ENCODE measurements at places on chromosomes 13 and 19. TPM values are rescaled to one million over a fixed set of nuclear protein-coding genes. Genes with fewer than 3 reads are reported as not detected.

The ZIK1 gene
- total RNA-seq, result 5.5 TPM

The RFPL4A gene
- not detected for total RNA-seq

The B3GNT3 gene
- not detected for total RNA-seq

The CD22 gene
- total RNA-seq, result not detected

The BRSK1 gene
- total RNA-seq, result 2.0 TPM

The TEX29 gene
- total RNA-seq, result not detected

The PLEKHF1 gene
- 7.4 TPM for total RNA-seq

The C19orf53 gene
- 60.2 TPM for total RNA-seq

The MAP4K1 gene
- total RNA-seq, result not detected

The ZNF93 gene
- 6.5 TPM for total RNA-seq

The TBXA2R gene
- 1.2 TPM for total RNA-seq

The RPS15 gene
- 380 TPM for total RNA-seq

The CEBPA gene
- total RNA-seq, result 0.18 TPM

The SELENOV gene
- not detected for total RNA-seq

The UBE2L5 gene
- not detected for total RNA-seq

The KLK10 gene
- total RNA-seq, result under 0.01 TPM

The ZNF829 gene
- total RNA-seq, result 1.8 TPM

The NLRP5 gene
- not detected for total RNA-seq

The CERS1 gene
- 4.5 TPM for total RNA-seq

The FAM32A gene
- 121 TPM for total RNA-seq

The NKG7 gene
- not detected for total RNA-seq

The GET3 gene
- 96.2 TPM for total RNA-seq

The KLK2 gene
- total RNA-seq, result not detected

The MUC16 gene
- not detected for total RNA-seq

The LRG1 gene
- 0.36 TPM for total RNA-seq

The LCP1 gene
- under 0.01 TPM for total RNA-seq

The SHANK1 gene
- 1.0 TPM for total RNA-seq

The PCDH20 gene
- total RNA-seq, result not detected

The KLF12 gene
- total RNA-seq, result 7.7 TPM

The MCEMP1 gene
- not detected for total RNA-seq

The RGCC gene
- 34.7 TPM for total RNA-seq

The DPF1 gene
- total RNA-seq, result 1.3 TPM

The BRCA2 gene
- 2.4 TPM for total RNA-seq

All from endothelial cell of coronary artery (primary cell).